ENCODE measurements at places on chromosomes 4 and X.

DNA sequence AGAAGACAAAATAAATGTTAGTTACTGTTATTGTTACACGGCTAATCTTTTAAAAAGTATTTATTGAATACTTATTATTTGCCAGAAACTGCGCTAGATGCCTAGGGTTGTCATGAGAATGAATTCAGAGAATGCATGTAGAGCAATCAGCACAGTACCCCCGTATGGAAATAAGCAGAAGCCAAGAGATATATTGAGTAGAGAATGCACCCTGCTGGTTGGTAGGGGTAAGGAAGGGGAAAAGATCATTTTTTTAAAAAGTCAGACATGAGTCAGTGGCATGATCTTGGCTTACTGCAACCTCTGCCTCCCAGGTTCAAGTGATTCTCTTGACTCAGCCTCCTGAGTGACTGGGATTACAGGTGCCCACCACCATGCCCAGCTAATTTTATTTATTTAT is 13.1 kb upstream of the DRP2 start:
- DNase-seq: peak; percentile 23

DNA sequence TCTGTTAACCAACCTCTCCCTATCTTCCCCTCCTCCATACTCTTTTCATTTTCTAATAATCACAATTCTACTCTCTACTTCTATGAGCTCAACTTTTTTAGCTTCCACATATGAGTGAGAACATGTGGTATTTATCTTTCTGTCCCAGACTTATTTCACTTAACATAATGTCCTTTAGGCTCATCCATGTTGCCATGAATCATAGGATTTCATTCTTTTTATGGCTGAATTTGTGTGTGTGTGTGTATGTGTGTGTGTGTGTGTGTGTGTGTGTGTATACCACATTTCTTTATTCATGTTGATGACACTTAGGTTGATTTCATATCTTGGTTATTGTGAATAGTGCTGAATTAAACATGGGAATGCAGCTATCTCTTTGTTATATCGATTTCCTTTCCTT is 37.4 kb downstream of the RUFY3 start:
- no peak for DNase-seq

- no peak for DNase-seq
Observed at GRCh38 chrX:150446995-150447394, 83.9 kb downstream of the MAMLD1 start.

GRCh38 chr4:7186031-7186430 is 6.3 kb upstream of the SORCS2 start:
- peak; percentile 8 for DNase-seq

DNA sequence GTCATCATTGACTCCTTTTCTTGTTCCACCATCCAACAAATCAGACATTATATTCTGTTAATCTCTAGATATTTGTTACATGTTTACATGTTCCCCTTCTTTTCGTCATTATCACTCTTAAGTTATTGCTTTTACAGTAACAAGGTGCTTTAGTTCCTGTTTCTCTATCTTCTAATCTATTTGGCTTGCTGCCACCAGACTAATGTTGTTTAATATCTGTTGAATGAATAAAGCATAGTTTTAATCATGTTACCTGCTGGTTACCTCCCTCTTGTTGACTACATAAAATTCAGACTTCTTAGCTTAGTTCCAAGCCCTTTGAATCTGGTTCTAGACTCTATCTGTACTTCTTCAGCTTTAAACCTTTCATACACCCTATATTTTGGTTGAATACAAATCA is 129.8 kb upstream of the TRIM2 start:
- DNase-seq: no peak

GRCh38 chrX:38880296-38880854 is 79.1 kb downstream of the MID1IP1 start:
- DNase-seq: no peak

- DNase-seq: no peak
Observed at GRCh38 chrX:76064825-76065224, 108.0 kb upstream of the PBDC1 start.

GRCh38 chrX:9884031-9884779 is 83.0 kb upstream of the CLDN34 start:
- DNase-seq: no peak

GRCh38 chrX:530726-531610 is 99.6 kb upstream of the SHOX start:
- DNase-seq: no peak
